ENCODE measurements at places on chromosomes 12 and 14.

DNA sequence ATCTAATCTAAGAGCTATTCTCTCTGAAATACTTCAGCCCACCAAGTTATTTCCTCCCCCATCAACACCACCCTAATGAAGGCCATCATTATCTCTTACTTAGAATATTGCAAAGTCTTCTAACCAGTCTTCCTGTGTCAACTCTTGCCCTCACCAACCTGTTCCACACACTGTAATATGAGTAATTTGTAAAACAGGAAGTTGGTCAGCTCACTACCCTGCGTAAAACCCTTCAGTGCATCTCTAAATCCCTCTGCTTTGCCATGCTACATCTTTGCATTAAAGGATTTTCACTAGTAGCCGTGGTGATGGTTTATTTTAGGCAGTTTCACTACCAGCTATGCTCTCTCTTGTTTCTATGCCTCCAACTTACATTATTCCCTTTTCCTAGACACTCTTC, 70.0 kb downstream of the KIF21A start:
- no peak for DNase-seq

DNA sequence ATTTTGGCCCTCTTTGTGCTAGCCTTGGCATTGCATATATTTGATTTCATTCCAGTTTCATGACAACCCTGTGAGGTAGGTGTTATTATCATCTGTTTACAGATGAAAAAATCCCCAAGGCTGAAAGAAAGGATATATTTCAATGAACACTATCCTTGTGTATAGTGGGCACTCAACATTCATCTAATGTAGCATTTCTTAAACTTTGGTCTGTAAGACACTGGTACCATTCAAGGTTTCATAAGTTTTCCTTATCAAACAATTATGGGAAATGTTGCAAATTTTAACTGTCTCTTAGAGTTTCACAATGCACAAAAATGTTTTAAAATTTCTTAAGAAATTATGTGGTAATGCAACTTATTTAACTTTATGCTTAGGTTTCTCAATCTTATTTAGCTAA, 44.3 kb downstream of the ATP23 start:
- no peak for DNase-seq

- DNase-seq = no peak
Observed at GRCh38 chr12:1947081-1947480, 28.6 kb upstream of the CACNA2D4 start.

DNA sequence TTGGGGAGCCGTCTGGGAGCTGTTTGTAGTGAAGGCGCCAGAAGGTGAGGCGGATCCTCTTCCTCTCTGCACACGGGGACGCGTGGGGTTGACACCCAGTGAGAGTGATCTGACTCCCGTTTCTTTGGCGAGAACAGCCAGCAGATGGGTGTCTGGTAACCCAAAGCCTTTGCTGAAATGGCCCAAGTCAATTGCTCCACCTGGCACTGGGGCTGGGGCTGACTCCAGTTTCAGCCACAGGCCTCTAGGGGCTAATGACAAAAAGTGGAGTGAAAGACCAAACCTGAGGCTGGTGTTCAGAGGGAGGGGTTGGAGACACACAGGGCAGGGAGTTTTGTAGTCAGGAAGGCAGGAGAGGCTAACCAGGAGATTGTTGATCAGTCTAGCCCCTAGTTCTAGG, 87.0 kb downstream of the FRMD6 start:
- no peak for DNase-seq

DNA sequence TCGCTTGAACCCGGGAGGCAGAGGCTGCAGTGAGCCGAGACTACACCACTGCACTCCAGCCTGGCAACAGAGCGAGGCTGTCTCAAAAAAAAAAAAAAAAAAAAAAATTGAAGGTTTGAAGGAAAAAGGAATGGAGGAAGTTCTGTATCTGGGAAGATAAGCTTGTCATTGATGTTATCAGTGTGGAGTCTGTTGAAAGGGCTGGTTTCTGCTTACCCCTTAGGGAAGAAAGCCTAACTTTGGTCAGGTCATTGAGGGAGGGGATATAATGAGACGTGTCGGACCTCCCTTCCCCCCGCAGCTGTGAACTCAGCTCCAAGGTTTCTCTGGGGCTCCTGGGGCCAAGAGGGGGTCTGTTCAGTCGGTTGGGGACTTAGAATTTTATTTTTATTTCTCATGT, 16.4 kb downstream of the DAO start:
- DNase-seq = no peak

- no peak for DNase-seq
Observed at GRCh38 chr12:65311260-65311659, 32.8 kb downstream of the MSRB3 start.

GRCh38 chr14:31320922-31321766, 99.2 kb downstream of the HEATR5A start:
- DNase-seq = no peak
